Esophagus squamous epithelium (tissue), 5 donors: ENCODE measurements at places on chromosomes 5 and 9. TPM values are rescaled to one million over a fixed set of nuclear protein-coding genes. Genes with fewer than 3 reads are reported as not detected.

GRCh38 chr9:127972236-127972871, 8.4 kb downstream of the EEIG1 start:
- DNase-seq: no peak

DNA sequence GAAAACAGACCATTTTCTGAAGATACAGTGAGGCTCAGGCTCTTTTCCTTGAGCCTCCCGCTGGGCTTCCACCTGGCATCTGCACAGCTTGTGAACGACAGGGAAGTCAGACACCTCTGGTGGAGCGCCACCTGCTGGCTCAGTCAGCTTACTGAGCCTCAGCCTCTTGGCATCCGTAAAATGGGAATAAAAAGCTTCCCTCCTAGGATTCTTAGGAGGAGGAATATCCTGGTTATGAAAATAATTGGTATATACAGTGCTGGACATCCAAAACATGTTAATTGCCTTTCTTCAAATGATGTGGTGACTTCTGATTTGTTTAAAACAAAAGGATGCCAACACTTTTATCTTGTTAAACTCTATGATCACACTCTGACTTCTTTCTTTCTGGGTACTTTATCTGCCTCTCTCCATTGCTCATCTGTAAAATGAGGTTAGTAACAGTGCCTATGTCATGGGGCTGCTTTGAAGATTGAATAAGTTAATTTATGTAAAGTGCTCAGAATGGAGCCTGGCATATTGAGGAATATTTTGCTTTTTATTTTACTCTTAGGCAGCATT, 67.5 kb downstream of the MAMDC2 start:
- no peak for DNase-seq

- DNase-seq: no peak
Observed at GRCh38 chr5:31911291-31912265, 262.5 kb downstream of the GOLPH3 start.

GRCh38 chr5:107129051-107129450, 541.7 kb downstream of the EFNA5 start:
- no peak for DNase-seq

DNA sequence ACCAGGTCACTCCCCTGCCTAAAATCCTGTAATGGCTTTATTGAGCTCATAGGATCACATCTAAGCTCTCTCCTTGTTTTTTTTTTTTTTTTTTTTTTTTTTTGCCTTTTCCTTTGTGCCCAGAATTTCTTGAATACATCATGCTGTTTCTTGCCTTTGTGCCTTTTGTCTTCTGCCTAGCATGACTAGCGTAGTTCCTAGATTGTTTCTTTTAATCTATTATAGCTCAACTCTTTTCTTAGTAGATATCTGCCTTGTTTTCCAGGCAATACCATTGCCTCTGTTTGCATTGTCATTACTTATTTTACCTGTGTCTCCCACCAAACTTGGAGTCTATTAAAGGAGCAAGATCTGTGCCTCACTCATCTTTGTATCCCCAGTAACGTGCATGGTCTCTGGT, 106.1 kb upstream of the C9orf72 start:
- no peak for DNase-seq

The TMEM252 gene
- not detected for total RNA-seq

The TXNDC8 gene
- not detected for total RNA-seq

The FREM1 gene
- 0.95 TPM for total RNA-seq

The KCNT1 gene
- not detected for total RNA-seq

The STPG3 gene
- not detected for total RNA-seq

The NMUR2 gene
- total RNA-seq: not detected
